NT2/D1 (cell line): ENCODE measurements at places on chromosomes 1 and 21.

DNA sequence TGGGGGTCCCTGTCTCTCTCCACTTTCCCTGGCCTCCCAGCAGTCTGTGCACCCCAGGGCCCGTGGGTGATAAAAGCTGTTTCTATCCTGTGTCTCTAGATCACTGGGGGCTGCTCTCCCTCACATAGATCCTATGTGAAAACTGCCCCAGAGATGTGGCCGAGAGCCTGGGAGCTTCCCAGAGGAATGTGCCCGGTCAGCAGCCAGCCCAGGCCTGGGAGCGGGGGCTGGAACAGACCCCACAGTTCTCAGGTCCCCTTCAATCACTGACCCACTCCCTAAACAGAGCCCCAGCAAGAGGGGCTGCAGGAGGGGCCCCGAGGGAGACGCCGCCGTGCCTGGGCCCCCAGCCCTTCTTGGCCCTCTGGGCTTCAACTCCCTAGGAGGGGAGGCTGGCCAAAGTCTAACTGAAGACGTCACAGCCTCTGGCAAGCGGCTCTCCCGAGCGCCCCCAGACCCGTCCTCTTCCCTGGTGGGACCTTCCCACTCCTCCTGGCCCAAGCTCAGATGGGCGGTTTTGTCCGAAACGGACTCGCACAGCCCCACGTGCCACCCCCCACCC lies 403 bp downstream of the MXRA8 start:
- DNase-seq, result no peak

DNA sequence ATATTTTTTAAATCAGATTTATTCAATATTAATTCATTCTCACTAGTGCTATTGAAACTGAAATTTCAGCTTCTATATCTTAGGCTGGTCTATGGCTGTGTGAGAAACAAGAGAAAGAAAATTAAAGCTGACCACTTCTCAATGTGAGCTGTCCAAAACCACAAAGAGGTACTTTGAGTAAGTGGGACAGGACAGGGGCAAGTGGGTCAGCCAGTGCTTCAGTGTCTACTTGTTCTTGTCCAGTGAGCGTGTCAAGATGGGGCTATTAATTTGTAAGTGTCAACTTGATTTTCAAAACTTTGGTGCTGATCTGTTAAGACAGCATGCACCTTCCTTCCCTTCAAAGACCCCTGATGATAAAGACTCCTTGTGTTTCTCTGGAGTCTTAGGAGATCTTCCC lies 533.9 kb downstream of the PLPP3 start:
- no peak for DNase-seq

GRCh38 chr1:44135886-44136285 lies 5.5 kb downstream of the KLF18 start:
- DNase-seq, result no peak

GRCh38 chr1:23343221-23344110 lies 618 bp downstream of the HNRNPR start:
- no peak for DNase-seq
